Naive thymus-derived CD8-positive, alpha-beta T cell (primary cell): ENCODE measurements at places on chromosomes 16 and 17. TPM values are rescaled to one million over a fixed set of nuclear protein-coding genes. Genes with fewer than 3 reads are reported as not detected.

GRCh38 chr16:66337463-66338188 lies 28.9 kb upstream of the CDH5 start:
- H3K27me3 ChIP-seq = peaks cover 30% of the 10 kb centered on the region
- H3K27ac ChIP-seq = no peak overlapping the region
- no peak overlapping the region for H3K4me3 ChIP-seq
- no peaks in the 10 kb centered on the region for H3K36me3 ChIP-seq
- no peaks in the 10 kb centered on the region for H3K4me1 ChIP-seq

GRCh38 chr17:33019161-33019890 lies 27.7 kb downstream of the SPACA3 start:
- no peaks in the 10 kb centered on the region for H3K4me1 ChIP-seq
- H3K4me3 ChIP-seq = no peak overlapping the region
- no peaks in the 10 kb centered on the region for H3K36me3 ChIP-seq
- no peaks in the 10 kb centered on the region for H3K27me3 ChIP-seq

GRCh38 chr17:4941319-4941610 lies 1.2 kb downstream of the RNF167 start:
- peaks cover 88% of the 10 kb centered on the region for H3K4me1 ChIP-seq
- peak overlapping the region; percentile 96 for H3K4me3 ChIP-seq
- peak overlapping the region; percentile 95 for H3K27ac ChIP-seq
- no peak for DNase-seq

DNA sequence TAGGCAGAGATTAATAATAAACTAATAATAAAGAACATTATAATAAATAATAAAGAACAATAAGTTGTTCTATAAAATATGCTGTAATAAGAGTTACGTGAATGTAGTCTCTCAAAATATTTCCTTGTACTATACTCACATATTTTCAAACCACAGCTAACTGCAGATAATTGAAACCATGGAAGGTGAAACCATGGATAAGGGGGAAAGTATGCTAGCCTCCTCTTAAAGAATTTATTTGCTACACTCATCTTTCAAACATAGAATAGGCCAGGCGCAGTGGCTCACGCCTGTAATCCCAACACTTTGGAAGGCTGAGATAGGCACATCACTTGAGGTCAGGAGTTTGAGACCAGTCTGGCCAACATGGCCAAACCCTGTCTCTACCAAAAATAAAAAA lies 18.5 kb downstream of the CYTH1 start:
- H3K36me3 ChIP-seq = no peaks in the 10 kb centered on the region
- no peak for DNase-seq
- H3K27me3 ChIP-seq = no peaks in the 10 kb centered on the region
- peaks cover 59% of the 10 kb centered on the region for H3K4me1 ChIP-seq
- no peak overlapping the region for H3K4me3 ChIP-seq
- H3K27ac ChIP-seq = peak overlapping the region; percentile 86

The PRSS8 gene
- not detected for total RNA-seq

GRCh38 chr17:59506894-59507726 lies 58.3 kb upstream of the DHX40 start:
- H3K4me3 ChIP-seq = no peak overlapping the region
- no peaks in the 10 kb centered on the region for H3K4me1 ChIP-seq
- no peak for DNase-seq

The HP gene
- 0.22 TPM for total RNA-seq

The RAB40B gene
- 5.0 TPM for total RNA-seq

DNA sequence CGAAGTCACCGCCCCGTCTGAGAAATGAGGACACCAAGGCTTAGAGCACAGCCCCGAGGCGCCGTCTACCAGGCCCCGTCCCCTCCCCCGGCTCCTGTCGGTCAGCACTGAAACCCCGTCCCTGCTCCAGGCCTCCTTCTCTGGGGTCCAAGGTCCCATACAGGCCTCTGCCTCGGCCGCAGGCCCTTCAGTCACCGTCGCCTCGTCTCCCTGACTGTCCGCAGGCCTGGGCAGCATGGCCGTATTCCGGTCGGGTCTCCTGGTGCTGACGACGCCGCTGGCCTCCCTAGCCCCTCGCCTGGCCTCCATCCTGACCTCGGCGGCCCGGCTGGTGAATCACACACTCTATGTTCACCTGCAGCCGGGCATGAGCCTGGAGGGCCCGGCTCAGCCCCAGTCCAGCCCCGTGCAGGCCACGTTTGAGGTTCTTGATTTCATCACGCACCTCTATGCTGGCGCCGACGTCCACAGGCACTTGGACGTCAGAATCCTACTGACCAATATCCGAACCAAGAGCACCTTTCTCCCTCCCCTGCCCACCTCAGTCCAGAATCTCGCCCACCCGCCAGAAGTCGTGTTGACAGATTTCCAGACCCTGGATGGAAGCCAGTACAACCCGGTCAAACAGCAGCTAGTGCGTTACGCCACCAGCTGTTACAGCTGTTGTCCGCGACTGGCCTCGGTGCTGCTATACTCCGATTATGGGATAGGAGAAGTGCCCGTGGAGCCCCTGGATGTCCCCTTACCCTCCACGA lies 617 bp downstream of the COASY start:
- no peak for DNase-seq
- H3K4me3 ChIP-seq = peak overlapping the region; percentile 91
- H3K4me1 ChIP-seq = peaks cover 45% of the 10 kb centered on the region
- peak overlapping the region; percentile 90 for H3K27ac ChIP-seq

- no peak overlapping the region for H3K4me3 ChIP-seq
- no peak overlapping the region for H3K27ac ChIP-seq
- no peaks in the 10 kb centered on the region for H3K36me3 ChIP-seq
- no peak for DNase-seq
Observed at GRCh38 chr17:81124377-81124776, 40.9 kb upstream of the PVALEF start.

DNA sequence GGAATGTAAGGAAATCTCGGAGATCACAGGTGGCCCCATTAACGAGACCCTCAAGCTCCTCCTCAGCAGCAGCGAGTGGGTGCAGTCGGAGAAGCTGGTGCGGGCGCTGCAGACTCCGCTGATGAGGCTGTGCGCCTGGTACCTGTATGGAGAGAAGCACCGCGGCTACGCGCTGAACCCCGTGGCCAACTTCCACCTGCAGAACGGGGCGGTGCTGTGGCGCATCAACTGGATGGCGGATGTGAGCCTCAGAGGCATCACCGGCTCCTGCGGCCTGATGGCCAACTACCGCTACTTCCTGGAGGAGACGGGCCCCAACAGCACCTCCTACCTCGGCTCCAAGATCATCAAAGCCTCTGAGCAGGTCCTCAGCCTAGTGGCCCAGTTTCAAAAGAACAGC lies 16.2 kb downstream of the MLYCD start:
- no peak overlapping the region for H3K4me3 ChIP-seq
- H3K36me3 ChIP-seq = peaks cover 20% of the 10 kb centered on the region
- no peaks in the 10 kb centered on the region for H3K4me1 ChIP-seq
- no peaks in the 10 kb centered on the region for H3K27me3 ChIP-seq
- no peak for DNase-seq
- H3K27ac ChIP-seq = no peak overlapping the region

GRCh38 chr17:42340691-42341127 lies 47.5 kb downstream of the STAT3 start:
- H3K36me3 ChIP-seq = peaks cover 78% of the 10 kb centered on the region
- H3K4me3 ChIP-seq = no peak overlapping the region
- no peak for DNase-seq
- H3K27ac ChIP-seq = peak overlapping the region; percentile 60
- peaks cover 33% of the 10 kb centered on the region for H3K4me1 ChIP-seq

The SEPTIN1 gene
- 216 TPM for total RNA-seq

GRCh38 chr17:58811290-58811689 lies 55.6 kb downstream of the PPM1E start:
- no peaks in the 10 kb centered on the region for H3K36me3 ChIP-seq
- no peak overlapping the region for H3K4me3 ChIP-seq
- H3K27me3 ChIP-seq = peaks cover 11% of the 10 kb centered on the region
- no peak overlapping the region for H3K27ac ChIP-seq
- no peak for DNase-seq

The KRT32 gene
- not detected for total RNA-seq

DNA sequence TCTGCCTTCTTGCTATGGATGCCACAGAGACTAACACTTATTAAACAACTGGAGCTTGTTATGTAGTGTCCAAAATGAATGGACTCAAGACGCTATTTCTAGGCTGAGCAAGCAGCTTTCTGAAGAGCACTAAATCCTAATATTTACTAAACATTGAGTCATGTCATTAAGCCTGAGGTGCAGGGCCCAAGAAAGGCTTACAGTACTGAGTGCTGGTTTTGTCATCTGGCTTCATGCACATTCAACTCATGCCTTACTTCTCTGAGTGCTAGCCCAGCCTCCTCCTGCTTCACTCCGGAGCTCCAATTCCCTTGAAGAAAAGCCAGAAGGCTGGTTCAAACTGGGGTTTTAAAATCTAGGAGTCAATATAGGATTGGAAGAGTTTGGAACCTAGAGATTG lies 363.3 kb upstream of the CDH5 start:
- no peaks in the 10 kb centered on the region for H3K4me1 ChIP-seq
- H3K27ac ChIP-seq = no peak overlapping the region
- H3K4me3 ChIP-seq = no peak overlapping the region
- H3K27me3 ChIP-seq = peaks cover 14% of the 10 kb centered on the region
- peaks cover 4% of the 10 kb centered on the region for H3K36me3 ChIP-seq
- no peak for DNase-seq

The KRT34 gene
- not detected for total RNA-seq

The KRT222 gene
- not detected for total RNA-seq

GRCh38 chr17:79443026-79443425 lies 167.8 kb downstream of the RBFOX3 start:
- H3K27ac ChIP-seq = no peak overlapping the region
- H3K27me3 ChIP-seq = peaks cover 8% of the 10 kb centered on the region
- no peak overlapping the region for H3K4me3 ChIP-seq
- no peaks in the 10 kb centered on the region for H3K4me1 ChIP-seq
- no peaks in the 10 kb centered on the region for H3K36me3 ChIP-seq

GRCh38 chr16:56163089-56163488 lies 28.2 kb upstream of the GNAO1 start:
- H3K27ac ChIP-seq = no peak overlapping the region
- DNase-seq = no peak
- H3K27me3 ChIP-seq = peaks cover 5% of the 10 kb centered on the region
- no peaks in the 10 kb centered on the region for H3K4me1 ChIP-seq
- no peaks in the 10 kb centered on the region for H3K36me3 ChIP-seq

GRCh38 chr17:60102632-60103096 lies 23.9 kb upstream of the HEATR6 start:
- peak; percentile 23 for DNase-seq
- peaks cover 33% of the 10 kb centered on the region for H3K27me3 ChIP-seq
- peak overlapping the region; percentile 41 for H3K4me3 ChIP-seq
- no peaks in the 10 kb centered on the region for H3K36me3 ChIP-seq
- no peak overlapping the region for H3K27ac ChIP-seq

GRCh38 chr16:55710466-55710865 lies 54.7 kb downstream of the SLC6A2 start:
- H3K27ac ChIP-seq = no peak overlapping the region
- H3K27me3 ChIP-seq = peaks cover 18% of the 10 kb centered on the region
- no peak overlapping the region for H3K4me3 ChIP-seq

- no peak overlapping the region for H3K4me3 ChIP-seq
- H3K4me1 ChIP-seq = peaks cover 74% of the 10 kb centered on the region
- H3K36me3 ChIP-seq = no peaks in the 10 kb centered on the region
Observed at GRCh38 chr17:66427134-66427533, 124.7 kb downstream of the PRKCA start.

DNA sequence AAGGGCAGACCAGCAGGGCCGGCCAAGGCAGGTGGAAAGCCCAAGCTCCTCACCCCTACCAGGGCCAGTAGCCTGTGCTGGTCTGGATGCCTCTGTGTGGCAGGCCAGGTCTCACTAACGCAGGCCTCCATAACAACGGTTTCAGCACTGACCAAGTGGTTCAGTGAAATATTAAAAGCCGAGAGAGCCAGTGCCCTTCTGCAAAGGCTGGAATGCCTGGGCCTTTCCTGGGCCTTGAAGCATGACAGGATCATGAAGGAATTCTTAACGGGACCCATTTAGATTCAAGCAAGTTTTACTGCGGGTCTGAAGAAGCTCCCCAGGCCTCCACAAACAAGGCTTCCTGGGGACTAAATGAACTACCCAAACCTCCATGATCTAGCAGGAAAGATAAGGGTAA lies 16.3 kb downstream of the ADAD2 start:
- no peaks in the 10 kb centered on the region for H3K36me3 ChIP-seq
- no peaks in the 10 kb centered on the region for H3K4me1 ChIP-seq
- H3K4me3 ChIP-seq = no peak overlapping the region
- no peaks in the 10 kb centered on the region for H3K27me3 ChIP-seq
- no peak for DNase-seq

The TMEM238L gene
- total RNA-seq = not detected

- no peaks in the 10 kb centered on the region for H3K36me3 ChIP-seq
- no peak overlapping the region for H3K4me3 ChIP-seq
- peaks cover 2% of the 10 kb centered on the region for H3K27me3 ChIP-seq
- DNase-seq = no peak
- H3K4me1 ChIP-seq = no peaks in the 10 kb centered on the region
- no peak overlapping the region for H3K27ac ChIP-seq
Observed at GRCh38 chr16:73399997-73400396, 352.1 kb upstream of the ZFHX3 start.

DNA sequence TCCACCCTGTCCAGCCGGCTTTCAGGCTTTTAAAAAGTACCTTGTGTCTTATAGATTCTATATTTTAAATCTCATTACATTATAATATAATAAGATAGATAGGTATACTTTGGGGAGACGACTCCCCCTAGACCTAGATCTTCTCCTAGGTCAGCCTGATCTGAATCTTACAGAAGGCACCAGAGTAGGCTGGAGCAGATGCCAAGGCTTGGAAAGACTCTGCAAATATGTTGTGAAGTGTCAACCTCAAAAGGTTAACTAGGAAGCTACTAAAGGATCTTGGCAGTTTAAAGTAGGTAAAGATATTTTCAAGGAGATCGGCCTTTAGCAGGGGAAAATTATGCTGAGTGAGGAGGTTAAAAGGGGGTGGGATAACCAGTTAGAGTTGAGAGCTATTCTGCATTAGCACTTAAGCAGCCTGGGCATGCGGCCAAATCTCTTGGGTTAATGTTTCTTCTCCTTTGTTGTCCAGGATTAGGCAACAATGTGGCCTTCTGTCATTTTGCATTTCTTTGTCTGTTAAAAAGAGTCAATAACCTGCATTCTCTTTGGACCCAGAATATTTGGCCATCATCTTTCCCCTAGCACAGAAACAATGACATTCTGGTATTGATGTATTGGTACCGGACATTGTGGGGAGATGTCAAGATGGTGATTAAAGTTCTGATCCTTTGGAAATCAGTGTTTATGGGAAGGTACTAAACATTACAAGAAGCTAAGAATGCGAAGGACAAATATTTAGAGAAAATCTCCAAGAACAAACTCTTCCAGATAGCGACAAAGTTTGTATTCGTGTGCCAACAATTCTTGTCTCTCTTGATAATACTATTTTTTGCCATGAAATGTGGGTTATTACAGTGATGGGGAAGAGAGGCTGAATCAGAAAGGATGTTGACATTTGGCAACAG lies 51.2 kb upstream of the DHX40 start:
- no peaks in the 10 kb centered on the region for H3K36me3 ChIP-seq
- H3K4me1 ChIP-seq = no peaks in the 10 kb centered on the region
- no peak overlapping the region for H3K4me3 ChIP-seq
- H3K27me3 ChIP-seq = peaks cover 1% of the 10 kb centered on the region
- no peak overlapping the region for H3K27ac ChIP-seq

DNA sequence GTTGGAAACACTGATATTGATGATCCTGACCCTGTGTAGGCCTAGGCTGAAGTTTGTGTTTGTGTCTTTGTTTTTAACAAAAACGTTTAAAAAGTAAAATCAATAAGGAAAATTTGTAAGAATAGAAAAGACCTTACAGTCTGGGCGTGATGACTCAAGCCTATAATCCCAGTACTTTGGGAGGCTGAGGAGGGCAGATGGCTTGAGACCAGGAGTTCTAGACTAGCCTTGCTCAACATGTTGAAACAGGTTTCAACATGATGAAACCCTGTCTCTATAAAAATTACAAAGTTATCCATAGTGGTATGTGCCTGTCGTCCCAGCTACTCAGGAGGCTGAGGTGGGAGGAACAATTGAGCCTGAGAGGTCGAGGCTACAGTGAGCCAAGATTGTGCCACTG lies 18.3 kb upstream of the TOM1L1 start:
- no peak for DNase-seq
- H3K4me3 ChIP-seq = no peak overlapping the region
- no peaks in the 10 kb centered on the region for H3K4me1 ChIP-seq
- H3K27ac ChIP-seq = no peak overlapping the region

The ZNF267 gene
- 49.2 TPM for total RNA-seq
